NCI-H510A (cell line): ENCODE measurements at places on chromosomes 4 and X.

- no peak for DNase-seq
Observed at GRCh38 chr4:42284030-42284429, 113.3 kb upstream of the SHISA3 start.

DNA sequence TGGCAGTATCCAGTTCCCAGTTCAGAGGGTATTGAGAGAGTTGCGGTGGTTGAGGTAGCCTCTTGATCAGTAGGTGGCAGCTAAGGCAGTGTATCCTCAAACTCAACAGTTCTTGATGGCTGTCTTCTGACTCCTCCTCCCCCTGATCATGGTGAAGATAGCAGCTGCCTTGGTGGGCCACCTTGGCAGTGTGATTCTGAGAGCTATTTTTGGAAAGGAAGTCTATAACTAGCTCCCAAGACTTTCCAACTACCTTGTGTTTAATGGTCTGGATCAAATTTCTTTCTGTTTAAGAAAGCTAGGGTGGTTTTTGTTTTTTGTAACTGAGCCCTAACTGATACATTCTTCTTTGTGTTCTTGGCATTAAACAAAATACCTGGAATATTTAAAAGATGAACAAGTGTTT is 10.5 kb upstream of the TBC1D19 start:
- DNase-seq = no peak

DNA sequence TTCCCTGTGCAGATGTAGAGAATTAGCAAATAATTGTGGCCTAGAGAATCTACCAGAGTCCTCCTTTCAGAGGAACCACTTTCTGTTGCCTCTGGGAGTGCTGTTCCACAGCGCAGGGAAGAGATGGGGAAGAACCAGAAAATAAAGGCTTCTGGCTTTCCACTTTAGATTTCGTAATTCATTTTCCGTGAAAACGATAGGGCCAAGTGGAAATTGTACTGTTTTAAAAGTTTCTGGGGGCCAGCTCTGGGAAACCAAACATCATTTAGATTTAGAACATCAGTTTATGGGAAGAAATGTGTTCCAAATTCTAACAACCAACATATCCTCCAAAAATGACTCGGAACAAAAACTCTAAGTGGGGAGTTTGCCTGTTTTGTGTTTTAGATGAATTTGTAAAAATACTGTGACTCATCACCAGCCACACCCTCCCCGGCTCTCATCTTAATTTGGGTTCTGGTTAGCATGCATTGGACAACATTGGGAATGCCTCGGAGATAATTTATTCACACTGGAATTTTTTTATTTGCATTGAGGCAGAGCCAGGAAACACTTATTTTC is 65.2 kb upstream of the LNX1 start:
- DNase-seq = no peak

DNA sequence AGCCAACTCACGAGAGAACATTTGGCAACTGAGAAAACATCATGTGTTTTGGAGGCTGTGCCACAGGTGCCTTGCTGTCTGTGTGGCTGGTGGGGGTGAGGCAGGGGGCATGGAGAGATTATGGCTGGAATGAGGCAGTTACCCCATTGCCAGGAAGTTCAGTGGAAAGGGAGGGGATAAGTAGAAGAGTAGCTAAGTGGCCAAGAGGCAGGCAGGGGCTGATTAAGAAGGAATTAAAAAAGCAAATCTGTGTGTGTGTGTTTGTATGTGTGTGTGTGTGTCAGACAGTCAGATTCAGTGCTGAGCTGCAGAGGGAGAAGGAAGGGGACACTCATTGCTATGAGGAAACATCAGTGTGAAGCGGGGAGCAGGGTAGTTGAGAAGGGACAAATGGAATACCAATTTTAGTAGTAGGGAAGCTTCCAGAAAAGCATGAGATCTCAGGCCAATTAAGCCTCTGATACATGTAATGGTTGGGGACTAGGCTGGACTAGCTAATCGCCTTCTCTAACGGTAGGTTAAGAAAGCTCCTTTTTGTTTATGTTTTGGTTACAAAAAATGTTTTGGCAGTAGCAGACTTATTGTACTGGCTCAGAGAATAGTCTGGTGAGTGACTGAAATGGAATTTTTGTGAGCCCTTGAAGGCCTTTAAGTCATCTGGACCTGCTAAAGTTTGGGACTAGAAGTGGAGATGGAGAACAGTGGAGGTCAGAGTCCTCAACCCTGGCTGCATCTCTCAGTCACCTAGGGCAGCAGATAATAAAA is 18.5 kb downstream of the TMEM164 start:
- DNase-seq = no peak

DNA sequence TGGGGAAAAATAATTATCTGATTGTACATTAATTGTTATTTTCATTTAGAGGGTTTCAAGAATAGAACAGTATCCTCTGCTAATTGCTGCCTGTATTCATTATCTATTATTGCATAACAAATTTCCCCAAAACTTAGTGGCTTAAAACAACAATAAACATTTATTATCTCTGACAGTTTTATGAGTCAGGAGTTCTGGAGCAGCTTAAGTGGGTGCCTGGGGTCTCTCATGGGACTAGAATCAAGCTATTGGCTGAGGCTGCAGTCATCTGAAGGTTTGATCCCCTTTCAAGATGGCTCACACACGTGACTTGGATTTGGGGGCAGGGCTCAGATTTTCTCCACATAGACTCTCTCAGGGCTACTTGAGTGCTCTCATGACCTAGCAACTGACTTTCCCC is 98.1 kb upstream of the JADE1 start:
- no peak for DNase-seq

DNA sequence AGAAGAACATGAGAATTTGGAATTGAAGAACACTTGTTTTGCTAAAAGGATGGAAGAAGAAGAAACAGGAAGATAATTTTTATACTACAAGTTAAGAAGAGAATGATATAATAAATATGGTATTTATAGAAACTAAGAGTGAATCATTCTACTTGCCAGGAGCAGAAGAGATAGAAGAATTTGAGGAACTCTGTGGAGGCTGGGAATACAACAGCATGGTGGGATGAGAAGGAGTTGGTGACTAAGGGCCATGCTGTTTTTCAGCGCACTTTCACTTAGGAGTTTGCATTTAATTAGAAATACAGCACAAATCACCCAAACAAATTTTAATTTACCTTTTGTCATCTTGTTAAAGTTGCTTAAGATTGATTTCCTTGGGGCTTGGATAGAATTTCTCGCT is 20.5 kb downstream of the HADH start:
- DNase-seq = no peak

DNA sequence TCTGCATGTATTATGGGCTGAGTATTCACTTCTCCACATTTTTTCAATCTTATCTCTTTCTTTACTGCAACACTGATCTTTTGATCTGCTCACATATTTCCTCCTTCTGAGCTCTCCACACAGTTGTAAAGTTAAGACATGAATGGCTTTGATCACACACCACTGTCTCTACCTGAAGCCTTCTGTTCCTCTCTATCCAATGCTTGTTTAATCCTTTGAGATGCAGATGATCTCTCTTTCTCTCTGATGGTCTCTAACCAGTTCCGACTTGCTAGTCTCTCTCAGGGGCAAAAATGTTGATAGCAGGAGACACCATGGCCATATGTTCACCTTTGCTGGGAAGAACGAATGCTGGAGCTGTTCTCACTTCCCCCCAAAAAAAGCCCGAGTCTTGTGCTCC is 162.4 kb downstream of the UNC5C start:
- DNase-seq = no peak

GRCh38 chr4:2696423-2696822 is 59.7 kb downstream of the TNIP2 start:
- no peak for DNase-seq

- no peak for DNase-seq
Observed at GRCh38 chr4:183100827-183101226, 1.8 kb downstream of the WWC2 start.

GRCh38 chr4:137531986-137532868 is at the start of gene PCDH18:
TSS of gene PCDH18 (minus strand) at chr4:137532494. CDS start at chr4:137532088, 406 bp downstream.
- no peak for DNase-seq

- peak; percentile 1 for DNase-seq
Observed at GRCh38 chr4:164012396-164013027, 518.0 kb downstream of the TMA16 start.

DNA sequence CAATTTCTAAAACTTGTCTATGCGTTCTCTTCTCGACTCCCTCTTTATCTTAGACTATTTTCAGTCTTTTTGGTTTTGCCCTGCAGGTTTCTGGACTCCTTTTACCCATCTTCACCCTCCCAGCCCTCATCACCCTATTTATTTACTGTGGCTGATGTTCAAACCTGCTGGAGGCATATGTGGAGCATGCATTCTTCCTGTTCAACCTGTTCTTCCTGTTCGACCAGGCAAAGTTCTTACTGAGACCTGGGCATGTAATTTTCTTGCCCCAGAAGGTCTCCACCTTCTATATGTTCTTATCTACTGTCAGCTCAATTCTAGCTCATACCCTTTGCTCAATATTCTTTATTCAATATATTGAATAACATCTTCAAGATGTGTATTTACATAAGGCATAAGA is 69.4 kb upstream of the AGA start:
- DNase-seq = peak; percentile 80

DNA sequence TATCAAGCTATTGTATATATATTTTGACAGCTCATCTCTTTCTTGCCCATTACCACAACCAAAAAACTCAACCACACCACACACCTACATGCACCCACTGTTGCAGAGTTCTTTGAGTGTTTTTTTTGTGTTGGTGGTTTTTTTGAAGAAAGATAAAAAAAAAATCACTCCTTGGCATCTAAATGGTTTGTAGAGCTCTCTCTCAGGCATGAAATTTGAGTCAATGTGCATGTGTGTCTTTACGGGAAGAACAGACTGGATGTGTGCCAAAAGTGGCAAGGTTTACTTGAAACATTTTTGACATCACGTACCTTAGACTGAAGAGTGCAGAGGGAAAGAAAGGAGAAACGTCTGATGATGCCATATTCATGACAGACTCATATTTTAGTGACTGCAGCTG is 154.2 kb downstream of the FHIP1A start:
- DNase-seq = no peak

- DNase-seq = no peak
Observed at GRCh38 chr4:152515678-152516077, 20.2 kb downstream of the FBXW7 start.

GRCh38 chr4:100682477-100683218 is 164.8 kb upstream of the EMCN start:
- no peak for DNase-seq

- no peak for DNase-seq
Observed at GRCh38 chr4:120801137-120801758, 121.3 kb downstream of the PRDM5 start.

DNA sequence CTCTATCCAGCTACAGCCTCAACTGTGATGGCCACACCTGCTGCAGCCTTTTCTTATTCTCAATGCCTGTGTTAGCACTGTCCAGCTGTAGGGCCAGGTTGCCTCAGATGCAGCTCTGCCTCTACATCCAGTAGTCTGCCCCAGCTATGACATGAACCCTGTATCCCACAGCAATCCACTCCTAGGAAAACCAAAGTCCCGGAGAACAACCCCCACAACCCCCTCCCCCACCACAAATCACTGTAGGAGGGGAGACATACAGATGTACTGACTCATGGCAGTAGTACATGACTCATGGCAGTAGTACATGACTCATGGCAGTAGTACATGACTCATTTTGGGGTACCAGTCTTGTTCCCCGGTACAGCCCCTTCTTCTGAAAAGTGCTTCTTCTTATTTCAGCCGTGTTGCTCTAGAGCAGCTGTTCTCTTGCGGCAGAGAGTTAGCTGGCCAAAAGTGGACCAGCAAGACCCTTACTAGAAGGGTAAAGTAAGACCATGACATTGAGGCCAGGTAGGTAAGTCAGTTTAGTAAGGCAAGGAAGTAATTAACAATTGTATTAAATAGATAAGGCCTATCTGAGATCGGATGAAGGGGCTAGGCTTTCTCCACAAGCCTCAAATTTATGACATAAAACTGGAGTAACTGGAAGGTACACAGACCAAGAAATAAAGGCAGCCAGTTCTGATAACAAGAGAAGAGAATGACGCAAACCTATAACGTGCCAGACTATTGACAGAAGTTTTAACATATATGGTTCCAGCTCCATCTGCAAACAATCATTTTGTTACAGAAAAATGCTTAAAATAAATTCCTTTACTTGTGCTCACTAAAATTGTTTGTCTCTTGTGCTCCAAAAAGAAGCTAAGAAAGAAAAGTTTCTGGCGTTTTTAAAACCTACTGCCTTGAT is 221.4 kb downstream of the TACR3 start:
- no peak for DNase-seq

GRCh38 chr4:140875746-140876452 is 119.7 kb upstream of the TBC1D9 start:
- no peak for DNase-seq

GRCh38 chrX:87626996-87627395 is 109.4 kb downstream of the KLHL4 start:
- no peak for DNase-seq

- DNase-seq = no peak
Observed at GRCh38 chr4:113300471-113300928, 251.0 kb downstream of the ANK2 start.

DNA sequence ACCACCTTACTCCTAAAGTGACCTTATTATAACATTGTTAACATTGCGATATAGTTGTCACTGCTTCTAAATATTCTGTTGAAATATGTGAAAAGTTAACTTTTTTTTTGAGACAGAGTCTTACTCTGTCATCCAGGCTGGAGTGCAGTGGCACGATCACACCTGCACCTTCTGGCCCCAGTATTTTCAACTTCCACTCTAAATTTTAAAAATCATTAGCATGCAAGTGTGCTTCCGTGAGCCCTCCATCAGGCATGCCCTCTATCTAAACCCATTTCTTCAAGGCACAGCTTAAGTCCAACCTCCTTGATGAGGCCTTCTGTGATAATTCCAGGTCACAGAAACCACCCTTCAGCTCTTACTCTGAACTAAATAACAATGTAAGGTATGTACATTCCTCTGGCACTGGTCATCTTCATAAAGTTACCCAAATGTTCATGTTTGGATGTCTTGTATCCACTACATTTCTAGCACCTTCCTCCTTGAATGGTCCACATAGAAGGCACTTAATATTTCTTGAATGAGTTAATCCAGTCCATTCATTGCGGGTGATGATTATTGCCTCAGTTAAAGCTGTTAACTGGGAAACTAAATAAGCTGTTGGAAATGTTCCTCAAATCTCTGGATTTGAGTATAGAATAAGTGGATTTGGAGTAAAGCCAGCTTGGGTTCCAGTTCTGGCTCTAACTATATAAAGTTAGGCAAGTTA is 38.6 kb upstream of the TMEM131L start:
- no peak for DNase-seq

DNA sequence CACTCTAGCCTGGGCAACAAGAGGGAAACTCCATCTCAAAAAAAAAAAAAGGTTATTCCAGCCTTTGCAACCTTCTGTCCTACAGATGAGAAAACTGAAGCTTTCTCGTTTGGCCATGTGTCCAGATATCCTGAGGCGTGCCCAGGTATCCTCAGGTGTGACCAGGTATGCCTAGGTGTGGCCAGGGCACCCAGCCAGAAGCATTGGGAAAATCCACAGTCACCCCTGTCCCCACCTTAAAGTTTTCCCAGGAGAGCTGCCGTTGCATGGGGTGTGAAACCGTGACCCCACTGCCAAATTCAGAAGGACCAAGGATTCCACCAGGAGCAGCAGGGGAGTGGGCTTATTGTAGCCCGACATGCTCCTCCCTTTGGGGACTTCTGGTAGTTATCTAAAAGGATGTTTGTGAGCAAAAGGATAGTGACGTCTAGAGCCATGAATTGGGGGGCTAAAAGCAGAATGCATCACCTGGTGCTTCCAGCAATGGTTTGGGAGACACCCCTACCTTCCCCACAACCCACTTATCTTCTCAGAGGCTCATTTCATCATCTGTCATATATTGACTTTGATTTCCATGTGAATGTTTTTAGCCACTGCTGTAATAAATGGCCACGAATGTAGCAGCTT is 4.0 kb upstream of the DHRSX start:
- DNase-seq = no peak
